ENCODE measurements at places on chromosomes 3 and 15. TPM values are rescaled to one million over a fixed set of nuclear protein-coding genes. Genes with fewer than 3 reads are reported as not detected.

The RBP2 gene
- not detected for total RNA-seq

The SLC6A1 gene
- total RNA-seq = not detected

The MST1 gene
- total RNA-seq = 8.4 TPM

The GCNT3 gene
- total RNA-seq = not detected

The RAMAC gene
- 28.4 TPM for total RNA-seq

- no peak for DNase-seq
These were observed 353.9 kb upstream of the ROPN1 start for GRCh38 chr3:124345845-124346244.

DNA sequence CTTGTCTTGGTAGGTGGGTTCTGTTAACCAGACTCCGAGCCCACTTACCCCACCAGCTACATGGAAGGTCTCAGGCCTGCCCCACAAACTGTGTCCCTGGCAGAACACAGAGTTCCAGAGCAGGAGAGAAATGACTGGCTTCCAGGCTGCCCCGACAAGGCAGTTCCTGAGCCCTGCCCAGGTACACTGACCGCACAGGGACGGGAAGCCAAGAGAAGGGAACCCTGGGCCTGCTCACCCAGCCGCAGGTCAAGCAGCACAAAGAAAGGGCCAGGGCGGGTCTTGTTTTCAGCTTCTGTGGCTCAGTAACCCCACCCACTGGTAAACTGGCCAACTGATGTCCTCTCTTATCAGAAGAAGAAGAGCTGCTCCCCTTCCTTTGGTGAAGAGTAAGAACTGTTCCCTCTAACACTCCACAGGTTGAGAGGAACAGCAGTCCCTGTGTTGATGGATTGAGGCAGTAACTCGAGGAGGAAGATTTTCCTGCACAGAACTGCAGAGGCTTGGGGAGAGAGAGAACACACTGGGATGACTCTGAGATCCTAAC is 68.4 kb downstream of the CRTC3 start:
- no peak for DNase-seq

- no peak for DNase-seq
These were observed 27.7 kb upstream of the SSR3 start for GRCh38 chr3:156582532-156583183.

- DNase-seq = no peak
These were observed 155.4 kb downstream of the ADAMTS17 start for GRCh38 chr15:100186366-100186765.

DNA sequence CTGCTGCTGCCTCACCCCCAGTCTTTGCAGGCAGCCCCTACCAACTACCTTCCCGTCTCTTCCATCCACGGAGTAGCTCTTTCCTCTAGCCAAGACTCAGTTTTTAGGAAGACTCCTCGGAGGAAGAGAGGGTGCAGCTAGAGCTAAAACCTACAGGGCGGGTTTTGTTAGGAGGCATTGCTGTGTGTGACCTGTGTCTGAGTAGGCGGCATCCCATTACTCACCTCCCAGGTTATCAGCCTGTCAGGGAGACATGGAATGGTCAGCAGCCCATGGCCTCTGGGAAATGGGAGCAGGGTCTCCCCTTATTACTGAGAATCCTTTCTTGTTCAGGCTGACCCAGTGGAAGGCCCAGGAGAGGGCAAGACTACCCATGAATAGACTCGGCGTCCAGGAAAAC is 43.8 kb upstream of the FGD5 start:
- no peak for DNase-seq

GRCh38 chr15:43489191-43489590 is 3.8 kb downstream of the TP53BP1 start:
- no peak for DNase-seq

- no peak for DNase-seq
These were observed 282.3 kb upstream of the NECTIN3 start for GRCh38 chr3:110789315-110789714.
